Activated naive CD4-positive, alpha-beta T cell treated with anti-CD3 and anti-CD28 coated beads, Interleukin-2, amount 50 U/mL, for 72 hours (primary cell): ENCODE measurements at places on chromosomes 4 and X. TPM values are rescaled to one million over a fixed set of nuclear protein-coding genes. Genes with fewer than 3 reads are reported as not detected.

GRCh38 chr4:127403471-127404084, 229.2 kb upstream of the INTU start:
- no peak for DNase-seq

DNA sequence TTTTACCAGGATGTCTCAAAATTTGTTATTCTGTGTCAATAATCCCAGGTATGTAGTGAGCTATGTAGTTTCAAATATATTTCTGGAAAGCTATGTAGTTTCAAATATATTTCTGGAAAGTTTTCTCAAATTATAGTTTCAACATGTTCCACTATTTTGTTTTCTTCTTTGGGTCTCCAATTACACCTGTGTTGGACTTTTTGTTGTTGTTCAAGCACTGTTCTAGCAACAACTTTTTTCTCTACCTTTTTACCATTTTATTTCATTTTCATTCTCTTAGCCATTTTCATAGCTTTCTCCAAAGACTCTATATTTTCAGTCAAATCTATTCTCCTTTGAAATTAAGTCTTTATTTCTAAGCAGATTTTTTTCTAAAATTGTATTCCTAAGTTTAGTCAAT, 88.4 kb downstream of the LCORL start:
- no peak for DNase-seq

GRCh38 chr4:182752158-182752910, 164.9 kb downstream of the DCTD start:
- no peak for DNase-seq

The KIT gene
- 0.08 TPM for total RNA-seq

The GALNT7 gene
- 8.8 TPM for total RNA-seq

The AMMECR1 gene
- 4.1 TPM for total RNA-seq

The IL9R gene
- 5.8 TPM for total RNA-seq
